Left forelimb (tissue), 1 donor: ENCODE measurements at places on chromosomes 2 and 18.

GRCh38 chr18:36695806-36696205, 133.0 kb downstream of the TPGS2 start:
- DNase-seq = no peak

DNA sequence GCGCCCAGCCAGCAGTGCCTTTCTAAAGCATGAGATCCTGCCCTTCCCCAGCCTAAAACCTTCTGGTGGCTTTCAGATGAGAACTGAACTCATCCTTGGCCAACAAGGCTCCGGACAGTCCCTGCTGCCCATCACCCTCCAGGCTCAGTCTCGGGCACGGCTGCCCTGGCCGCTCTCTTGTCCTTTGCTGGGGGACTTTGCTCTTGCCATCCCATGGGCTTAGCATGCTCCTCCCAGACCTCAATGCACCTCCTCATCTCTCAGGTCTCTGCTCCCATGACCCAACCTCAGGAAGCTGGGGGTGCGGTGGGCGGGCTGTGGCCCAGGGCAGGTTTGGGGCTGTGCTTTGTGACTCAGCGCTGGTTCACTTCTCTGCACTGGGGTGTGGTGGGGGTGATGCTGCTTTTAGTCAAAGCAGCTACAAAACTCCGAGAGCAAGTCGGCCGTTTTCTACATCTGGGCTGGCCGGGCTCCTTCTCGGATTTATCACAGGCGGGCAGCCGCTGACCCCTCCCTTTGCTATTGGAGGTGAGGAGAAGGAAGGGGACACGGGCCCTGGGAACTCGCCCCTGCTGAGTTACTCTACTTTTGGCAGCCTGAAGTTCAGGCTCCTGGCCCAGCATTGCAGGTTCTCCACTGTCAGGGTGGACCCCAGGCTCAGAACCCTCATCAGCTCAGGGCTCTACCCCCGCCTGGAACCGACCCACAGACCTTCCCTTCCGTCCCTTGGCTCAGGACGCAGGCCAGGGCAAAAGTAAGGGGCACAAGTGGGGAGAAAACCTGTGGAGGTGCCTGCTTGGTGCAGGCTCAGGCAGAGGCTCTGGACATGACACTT, 90.6 kb upstream of the TAF1B start:
- no peak for DNase-seq

DNA sequence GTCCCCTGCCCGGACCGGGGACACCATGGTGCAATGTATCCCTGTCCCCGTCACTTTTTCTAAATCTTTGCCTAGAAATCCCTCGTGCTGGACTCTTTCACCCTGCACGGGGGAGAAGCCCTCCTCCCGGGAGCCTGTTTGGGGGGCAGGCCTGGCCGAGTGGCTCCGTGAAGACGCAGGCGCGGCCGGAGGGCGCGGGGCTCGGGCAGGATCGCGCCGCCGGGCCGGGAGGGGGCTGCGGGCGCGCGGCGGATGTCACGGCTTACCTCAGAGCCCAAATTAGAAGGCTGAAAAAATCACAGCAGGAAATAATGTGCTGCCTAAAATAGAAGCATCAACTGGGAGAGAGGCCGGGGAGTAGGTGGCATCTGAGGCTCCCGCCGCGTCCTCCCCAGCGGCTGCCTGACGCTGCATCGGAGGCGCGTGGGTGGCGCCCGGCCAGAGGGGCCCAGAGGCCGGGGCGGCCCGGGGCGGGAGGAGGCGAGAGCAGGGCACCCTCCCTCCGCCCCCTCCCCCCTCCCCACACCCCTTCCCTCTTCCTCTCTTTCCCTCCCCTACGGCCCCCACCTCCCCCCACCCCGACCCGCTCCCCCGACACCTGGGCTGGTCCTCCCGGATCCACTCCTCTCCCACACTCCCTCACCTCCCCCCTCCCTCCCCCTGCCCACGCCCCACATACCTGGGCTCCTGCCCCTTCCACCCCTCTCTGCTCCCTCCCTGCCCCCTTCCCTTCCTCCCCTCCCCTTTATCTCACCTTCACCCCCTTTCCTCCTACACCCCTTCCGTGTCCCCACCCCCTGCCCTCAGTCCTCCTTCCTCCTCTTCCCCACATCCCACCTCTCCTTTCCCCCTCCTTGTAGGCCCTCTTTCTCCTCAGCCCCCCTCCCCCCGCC, 51.9 kb downstream of the SLC4A1AP start:
- no peak for DNase-seq

- DNase-seq = no peak
Measured at GRCh38 chr2:219386532-219387280, 1.0 kb downstream of the DNPEP start.

DNA sequence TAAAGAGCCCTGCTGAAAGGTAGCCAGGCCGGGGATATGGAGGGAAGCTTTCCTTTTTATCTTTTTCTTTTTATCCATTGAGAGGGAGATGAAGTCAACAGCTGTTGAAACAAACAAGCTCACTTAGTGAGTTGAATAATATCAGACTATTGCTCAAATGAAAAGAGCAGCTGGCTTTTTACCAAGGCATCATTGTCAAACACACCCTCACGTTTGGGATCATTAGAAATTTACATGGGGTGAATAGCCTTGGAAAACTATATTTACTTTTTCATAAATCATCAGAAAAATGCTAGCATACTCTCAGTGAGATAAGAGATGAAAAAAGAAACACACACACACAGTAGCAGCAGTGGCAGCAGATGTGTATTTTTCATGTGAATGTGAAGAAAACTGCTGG, 71.5 kb upstream of the HNMT start:
- no peak for DNase-seq
